ENCODE measurements at places on chromosomes 5 and 9. TPM values are rescaled to one million over a fixed set of nuclear protein-coding genes. Genes with fewer than 3 reads are reported as not detected.

Gene C9orf50
- not detected for polyA plus RNA-seq

Gene TXNDC8
- polyA plus RNA-seq = not detected

Gene JAKMIP2
- polyA plus RNA-seq = 2.6 TPM

Gene SLC27A6
- polyA plus RNA-seq = 0.04 TPM

Gene MARCHF11
- polyA plus RNA-seq = 0.63 TPM

Gene SLC4A9
- 0.89 TPM for polyA plus RNA-seq

Gene GRXCR2
- polyA plus RNA-seq = not detected

Gene INSL6
- not detected for polyA plus RNA-seq

Gene NTNG2
- 1.1 TPM for polyA plus RNA-seq

All from pancreas (tissue), 10 donors.